ENCODE measurements at places on chromosomes 5 and 9.

- DNase-seq: peak; percentile 83
Measured at GRCh38 chr9:108565651-108566378, 290.0 kb downstream of the ACTL7B start.

- DNase-seq: no peak
Measured at GRCh38 chr5:42392917-42393316, 30.3 kb upstream of the GHR start.

GRCh38 chr9:136007934-136008692 lies 46.9 kb upstream of the UBAC1 start:
- DNase-seq: peak; percentile 52

DNA sequence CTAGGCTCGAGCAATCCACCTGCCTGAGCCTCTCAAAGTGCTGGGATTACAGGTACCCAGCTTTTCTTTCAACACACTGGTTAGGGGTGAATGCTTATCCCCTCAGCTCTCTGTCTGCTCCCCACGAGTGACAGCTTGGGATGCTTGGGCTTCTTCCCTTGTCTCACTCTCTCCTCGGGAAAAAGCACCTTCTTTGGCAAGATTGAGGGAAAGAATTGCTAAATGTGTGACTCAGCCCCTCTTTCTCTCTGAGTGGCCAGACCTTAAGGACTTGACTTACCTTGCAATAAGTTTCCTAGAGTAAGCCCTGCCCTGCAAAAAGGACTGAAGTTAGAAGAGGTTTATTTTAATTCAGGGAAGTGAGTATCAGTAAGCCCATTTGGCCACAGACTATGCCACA lies 68.1 kb upstream of the ERBIN start:
- peak; percentile 51 for DNase-seq

DNA sequence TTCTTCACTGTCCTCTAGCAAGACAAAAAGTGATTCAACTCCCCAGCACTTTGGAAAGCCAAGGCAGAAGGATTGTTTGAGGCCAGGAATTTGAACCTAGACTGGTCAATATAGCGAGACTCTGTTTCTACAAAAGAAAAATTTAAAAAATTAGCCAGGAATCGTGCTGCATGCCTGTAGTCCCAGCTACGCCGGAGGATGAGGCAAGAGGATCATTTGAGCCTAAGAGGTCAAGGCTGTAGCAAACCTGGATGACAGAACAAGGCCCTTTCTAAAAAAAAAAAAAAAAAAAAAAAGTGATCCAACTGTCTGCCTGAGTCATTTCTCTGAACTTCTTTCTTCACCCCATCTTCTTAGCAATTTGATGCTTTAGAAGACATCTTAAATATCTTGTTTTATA lies 12.4 kb downstream of the ITGA2 start:
- DNase-seq: no peak

- no peak for DNase-seq
Measured at GRCh38 chr9:13431222-13431536, 151.7 kb upstream of the MPDZ start.

GRCh38 chr5:167785106-167785505 lies 506.3 kb upstream of the WWC1 start:
- DNase-seq: no peak

- DNase-seq: peak; percentile 34
Measured at GRCh38 chr9:68472119-68472518, 68.6 kb downstream of the TMEM252 start.

GRCh38 chr5:151673421-151673820 lies 13.3 kb downstream of the SPARC start:
- DNase-seq: no peak

DNA sequence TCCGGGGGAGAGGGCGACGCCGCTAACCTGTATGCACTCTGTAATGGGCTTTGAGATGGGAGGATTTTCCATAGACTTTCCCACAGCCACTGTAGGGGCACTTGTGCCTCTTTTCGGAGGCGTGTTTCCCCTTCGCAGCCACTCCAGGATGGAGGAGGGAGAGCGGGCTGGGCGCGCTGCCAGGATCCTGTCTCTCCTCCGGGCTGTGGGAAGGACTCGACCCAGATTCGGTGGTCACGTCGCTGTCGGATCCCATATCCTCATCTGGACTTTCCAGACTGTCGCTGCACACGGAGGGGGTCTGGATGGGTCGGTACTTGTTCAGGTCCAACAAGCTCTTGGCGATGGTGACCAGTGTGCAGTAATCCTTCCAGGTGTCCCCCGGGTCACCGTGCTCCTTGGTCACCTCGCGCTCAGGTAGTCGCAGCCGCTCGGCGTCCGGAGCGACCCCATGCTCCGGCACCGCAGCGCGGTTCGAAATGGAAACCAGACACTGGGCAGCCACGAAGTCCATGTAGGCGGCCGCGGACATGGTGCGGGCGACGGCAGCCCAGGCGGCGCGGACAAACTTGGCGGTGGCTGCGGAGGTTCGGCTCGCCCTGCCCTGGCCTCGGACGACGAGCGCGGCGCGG lies 1.5 kb downstream of the KLF9 start:
- peak; percentile 70 for DNase-seq

DNA sequence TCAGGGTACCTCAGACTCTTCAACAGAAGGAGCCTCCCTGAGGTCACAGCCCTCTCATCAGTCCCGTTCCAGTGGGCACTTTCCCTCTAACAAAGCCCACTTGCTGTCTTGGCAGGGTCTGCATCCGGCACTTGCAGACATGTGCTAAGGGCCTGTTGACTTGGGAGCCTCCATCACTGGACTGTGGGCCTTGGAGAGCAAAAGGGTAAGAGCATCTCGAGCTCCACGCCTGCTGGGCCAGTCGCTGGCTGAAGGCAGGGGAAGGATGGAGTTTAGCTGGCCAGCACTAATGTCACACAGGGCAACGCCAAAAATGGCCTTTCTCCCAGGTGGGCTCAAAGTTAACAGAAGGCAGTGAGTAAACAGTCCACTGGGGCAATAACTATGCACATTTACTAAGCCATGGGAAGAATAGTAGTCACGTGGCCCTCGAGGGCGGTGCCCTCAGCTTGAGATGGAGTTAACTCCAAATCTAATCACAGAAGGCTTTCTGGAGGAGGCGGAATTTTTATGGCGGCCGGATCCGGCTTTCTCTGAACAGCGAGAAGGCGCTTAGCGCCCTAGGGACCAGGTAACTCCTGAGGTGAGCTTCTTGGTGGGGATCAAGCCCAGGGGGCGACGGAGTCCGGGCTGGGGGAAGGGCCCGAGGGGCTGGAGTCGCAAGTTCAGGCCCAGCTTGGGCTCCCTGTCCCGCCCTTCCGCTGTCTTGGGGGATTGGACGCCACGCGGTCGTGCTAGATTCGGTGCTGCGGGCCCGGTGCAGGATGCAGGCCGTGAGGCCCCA lies 2.0 kb upstream of the NSD1 start:
- no peak for DNase-seq

GRCh38 chr5:7801891-7802614 lies 48.9 kb downstream of the CFAP90 start:
- no peak for DNase-seq

DNA sequence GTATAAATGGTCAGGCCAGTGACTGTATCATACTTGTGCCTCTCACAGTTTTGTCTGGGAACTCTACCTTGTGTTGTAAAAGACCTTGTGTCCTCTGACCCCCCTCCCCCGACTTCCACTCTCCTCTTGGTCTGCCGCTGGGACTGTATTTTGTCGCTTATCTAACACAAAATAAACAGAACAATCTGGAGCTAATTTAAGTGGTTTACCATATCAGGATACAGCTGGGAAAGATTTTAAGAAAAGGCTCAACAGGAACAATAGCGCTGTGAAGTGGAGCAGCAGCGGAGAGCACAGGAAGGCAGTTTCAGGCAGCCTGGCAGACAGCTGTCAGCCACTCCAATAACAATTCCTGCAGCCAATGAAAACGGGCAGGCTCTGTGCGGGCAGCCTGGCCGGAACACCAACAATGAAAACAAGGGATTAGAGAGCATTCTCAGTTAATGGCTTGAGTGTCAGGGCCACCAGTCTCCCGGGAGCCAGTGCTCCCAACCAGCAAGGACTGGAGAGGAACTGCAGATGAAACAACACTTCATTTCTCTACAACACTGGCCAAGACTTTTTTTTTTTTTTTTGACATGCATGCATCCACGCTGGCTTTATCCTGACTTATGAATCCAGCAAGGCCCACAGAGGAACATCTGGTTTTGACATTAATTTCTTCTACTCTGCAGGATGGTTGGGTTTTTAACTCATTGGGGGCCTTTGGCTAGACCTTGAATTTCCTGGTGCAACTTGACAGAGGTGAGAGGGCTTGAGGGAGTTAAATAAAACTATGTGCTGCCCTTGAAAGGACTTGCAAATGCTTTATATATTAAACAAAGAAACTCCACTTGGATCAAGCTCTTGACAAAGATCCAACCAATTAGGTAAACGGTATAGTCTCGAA lies 76.7 kb downstream of the ARSB start:
- peak; percentile 13 for DNase-seq

- DNase-seq: no peak
Measured at GRCh38 chr9:133210609-133211008, 1.6 kb upstream of the OBP2B start.

DNA sequence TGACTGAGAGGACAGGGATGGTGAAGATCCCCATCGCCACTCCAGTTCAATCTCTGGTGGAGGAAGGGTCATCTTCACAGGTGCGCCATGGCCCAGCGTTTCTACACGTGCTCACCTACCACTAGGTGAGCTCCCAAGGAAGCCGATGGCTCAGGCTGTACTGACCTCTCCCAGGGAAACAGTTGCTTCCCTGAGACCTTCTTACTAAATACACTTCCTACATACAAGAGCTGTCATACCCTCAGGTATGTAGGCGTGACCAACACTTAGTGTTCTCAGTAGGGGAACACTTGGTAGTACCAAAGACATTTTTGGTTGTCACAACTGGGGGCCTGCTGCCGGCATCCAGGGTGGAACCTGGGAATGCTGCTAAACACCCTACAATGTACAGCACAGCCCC lies 75.2 kb downstream of the TENT4A start:
- peak; percentile 54 for DNase-seq

- DNase-seq: no peak
Measured at GRCh38 chr5:10214041-10214440, 35.6 kb downstream of the ATPSCKMT start.

DNA sequence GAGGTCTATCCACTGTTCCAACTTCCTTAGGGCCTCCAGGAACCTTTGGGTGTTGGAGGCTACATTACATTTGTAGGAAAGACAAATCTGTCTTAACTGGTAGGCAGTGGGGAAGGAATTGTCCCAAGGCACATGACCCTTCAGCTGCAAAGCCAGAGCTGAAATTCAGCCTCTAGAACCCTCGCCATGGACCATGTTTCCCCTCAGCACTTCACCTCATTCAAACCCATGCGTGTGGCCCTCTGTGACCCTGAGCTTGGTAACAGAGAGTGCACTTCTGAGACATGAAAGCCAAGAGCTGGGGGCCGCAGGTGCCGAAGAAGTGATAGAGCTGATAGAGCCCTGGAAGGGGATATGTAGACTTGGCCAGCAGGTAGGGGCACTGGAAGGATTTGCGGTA lies 17.2 kb downstream of the TNFSF8 start:
- DNase-seq: no peak

- DNase-seq: peak; percentile 90
Measured at GRCh38 chr5:62720031-62720441, 141.4 kb downstream of the LRRC70 start.

- peak; percentile 45 for DNase-seq
Measured at GRCh38 chr9:86721226-86721781, 226.0 kb downstream of the GAS1 start.

DNA sequence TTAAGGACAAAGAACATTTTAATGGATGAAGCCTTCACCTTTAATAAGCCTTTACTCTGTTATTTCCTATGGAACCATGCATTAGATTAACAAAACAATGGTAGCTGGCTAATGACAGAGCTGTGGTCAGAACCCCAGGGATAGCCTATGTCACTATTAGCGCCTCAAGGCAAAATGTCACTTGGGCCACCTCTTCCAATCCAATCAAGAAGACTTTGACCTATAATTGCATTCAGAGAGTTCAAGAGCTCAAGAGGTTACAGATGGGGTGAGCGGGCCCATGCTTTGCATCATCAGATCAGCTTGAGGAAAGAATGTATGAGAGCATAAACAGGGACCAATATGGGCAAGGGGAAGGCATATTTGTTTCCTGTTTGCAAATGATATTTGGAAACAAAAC lies 425.1 kb downstream of the ARHGEF28 start:
- DNase-seq: no peak

GRCh38 chr9:33112094-33112493 lies 35.6 kb upstream of the SMU1 start:
- no peak for DNase-seq

DNA sequence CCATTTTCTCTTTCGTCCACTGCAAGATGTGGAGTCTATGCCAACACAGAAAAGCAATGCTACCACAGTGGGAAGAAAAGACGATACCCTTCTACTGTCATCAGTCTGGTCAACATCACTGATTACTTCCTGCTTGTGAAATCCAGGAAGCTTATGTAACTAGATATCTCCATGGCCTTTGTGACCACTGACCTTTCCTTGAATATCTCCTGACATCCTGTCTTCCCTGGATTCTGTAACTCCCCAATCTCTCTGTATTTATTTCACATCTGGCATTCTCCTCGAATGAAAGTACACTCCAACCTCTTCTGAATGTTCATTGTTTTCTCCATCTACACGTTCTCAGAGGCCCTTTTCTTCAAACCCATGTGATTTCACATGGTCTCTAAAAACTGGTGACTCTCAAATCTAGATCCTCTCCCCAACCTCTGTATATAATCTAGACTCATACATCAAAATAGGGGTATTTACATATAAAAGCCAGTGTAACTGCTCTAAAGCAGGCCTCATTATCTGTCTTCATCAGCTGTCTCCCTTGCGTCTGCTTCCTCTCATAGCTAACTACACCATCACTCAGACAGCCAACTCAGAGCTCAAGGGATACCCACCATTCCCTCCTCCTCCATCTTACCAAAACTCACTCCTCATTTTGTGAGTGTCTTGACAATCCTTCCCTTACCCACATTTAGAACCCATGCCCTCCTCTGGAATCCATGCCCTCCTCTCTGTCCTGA lies 156.8 kb downstream of the SEMA5A start:
- DNase-seq: no peak

GRCh38 chr5:136094189-136094912 lies 38.3 kb upstream of the SMAD5 start:
- no peak for DNase-seq

- no peak for DNase-seq
Measured at GRCh38 chr9:91890662-91891061, 59.4 kb downstream of the ROR2 start.

GRCh38 chr5:159644053-159644452 lies 272.2 kb upstream of the ADRA1B start:
- DNase-seq: no peak
